Fibroblast of skin of left quadriceps (primary cell): ENCODE measurements at places on chromosomes 11 and 22.

DNA sequence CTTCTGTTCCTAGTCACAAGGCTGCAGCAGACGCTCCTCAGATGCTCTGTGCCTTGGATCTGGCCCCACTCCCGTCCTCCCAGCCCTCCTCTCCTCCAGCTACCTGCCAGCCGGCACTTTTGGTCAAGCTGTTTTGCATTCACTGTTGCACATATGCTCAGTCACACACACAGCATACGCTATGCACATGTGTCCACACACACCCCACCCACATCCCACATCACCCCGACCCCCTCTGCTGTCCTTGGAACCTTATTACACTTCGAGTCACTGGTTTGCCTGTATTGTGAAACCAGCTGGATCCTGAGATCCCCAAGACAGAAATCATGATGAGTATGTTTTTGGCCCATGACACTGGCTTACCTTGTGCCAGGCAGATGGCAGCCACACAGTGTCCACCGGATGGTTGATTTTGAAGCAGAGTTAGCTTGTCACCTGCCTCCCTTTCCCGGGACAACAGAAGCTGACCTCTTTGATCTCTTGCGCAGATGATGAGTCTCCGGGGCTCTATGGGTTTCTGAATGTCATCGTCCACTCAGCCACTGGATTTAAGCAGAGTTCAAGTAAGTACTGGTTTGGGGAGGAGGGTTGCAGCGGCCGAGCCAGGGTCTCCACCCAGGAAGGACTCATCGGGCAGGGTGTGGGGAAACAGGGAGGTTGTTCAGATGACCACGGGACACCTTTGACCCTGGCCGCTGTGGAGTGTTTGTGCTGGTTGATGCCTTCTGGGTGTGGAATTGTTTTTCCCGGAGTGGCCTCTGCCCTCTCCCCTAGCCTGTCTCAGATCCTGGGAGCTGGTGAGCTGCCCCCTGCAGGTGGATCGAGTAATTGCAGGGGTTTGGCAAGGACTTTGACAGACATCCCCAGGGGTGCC, 109.8 kb downstream of the BCR start:
- peak; percentile 5 for DNase-seq

GRCh38 chr22:38758276-38758945, 2.6 kb upstream of the SUN2 start:
- no peak for DNase-seq

DNA sequence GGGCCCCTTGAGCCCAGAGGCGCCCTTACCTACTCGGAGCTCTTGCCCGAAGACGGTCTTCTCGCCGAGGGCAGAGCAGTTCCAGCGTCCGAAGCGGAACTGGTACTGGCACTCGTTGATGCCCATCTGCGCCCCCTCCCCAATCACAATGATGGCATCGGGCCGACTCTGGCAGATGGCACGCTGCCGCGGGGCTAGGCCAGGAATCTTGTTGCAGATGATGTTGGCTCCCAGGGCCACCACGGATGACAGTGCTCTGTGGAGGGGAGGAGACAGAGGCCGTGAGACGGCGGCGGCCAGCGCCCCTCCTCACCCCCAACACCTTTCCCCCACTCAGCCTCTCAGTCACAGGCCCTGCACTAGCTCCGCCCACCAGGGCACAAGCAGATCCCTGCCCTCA, 27.1 kb downstream of the WNT7B start:
- no peak for DNase-seq

DNA sequence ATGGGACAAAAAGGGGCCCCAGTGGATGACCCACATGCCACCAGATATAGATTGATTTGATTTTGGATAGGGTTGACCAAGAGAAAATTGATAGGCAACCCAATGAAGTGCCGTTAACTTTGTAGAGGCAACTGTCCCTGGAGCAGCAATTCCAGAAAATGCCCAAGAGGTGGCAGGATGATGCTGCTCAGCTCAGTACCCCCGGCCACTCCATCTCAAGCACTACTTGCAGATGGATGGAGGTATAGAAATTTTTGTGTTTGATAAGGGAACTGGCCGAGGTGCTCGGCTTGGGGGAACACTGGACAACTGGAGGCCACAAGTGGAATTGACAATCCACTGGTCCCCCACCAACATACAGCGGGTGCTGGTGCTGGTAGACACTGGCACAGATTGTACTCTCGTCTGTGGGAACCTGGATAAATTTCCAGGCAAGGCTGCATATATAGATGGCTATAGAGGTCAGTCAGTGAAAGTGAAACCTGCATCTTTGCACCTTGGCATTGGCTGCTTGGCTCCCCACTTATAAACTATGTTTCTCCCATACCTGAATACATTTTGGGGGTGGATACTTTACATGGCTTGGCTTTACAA, 86.3 kb downstream of the CCDC83 start:
- peak; percentile 21 for DNase-seq

GRCh38 chr22:50012211-50013181, at the start of gene IL17REL:
TSS of gene IL17REL (minus strand) at chr22:50012765. CDS start at chr22:50012646, 119 bp downstream.
- DNase-seq = no peak

DNA sequence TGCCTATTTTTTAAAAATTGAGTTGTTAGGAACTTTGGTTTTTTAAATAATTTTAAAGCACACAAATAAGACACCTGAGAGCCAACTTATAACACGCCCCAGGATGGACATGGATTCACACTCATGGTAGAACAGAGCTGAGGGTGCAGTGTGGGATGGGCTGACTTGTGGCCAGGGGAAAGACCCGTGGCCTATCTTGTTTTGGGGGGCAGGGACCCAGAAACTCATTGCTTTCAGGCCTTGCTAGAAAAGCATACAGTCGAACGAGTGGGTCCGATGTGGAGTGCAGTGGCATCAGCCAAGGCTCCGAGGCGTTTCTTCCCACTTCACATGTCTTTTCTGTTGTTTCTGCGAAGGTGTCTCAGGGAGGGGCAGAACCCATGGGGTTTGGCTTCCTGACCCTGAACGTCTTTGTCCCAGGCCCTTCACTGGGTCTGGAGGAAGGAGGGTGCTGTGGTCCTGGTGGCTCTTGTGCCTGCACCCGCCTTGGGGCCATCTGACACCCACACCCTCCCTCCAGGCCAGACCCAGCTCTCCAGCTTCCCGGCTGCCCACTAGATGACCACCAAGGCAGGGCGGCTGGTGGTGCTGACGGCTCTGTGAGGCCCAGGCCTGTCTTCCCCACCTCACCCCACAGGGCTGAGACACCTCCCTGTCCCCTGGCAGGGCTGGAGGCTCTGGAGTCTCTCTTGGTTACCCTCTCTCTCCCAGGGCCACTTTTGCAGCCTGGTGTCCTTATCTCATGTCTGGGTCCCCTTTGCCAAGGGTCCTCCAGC, 120.8 kb downstream of the KCNQ1 start:
- no peak for DNase-seq

DNA sequence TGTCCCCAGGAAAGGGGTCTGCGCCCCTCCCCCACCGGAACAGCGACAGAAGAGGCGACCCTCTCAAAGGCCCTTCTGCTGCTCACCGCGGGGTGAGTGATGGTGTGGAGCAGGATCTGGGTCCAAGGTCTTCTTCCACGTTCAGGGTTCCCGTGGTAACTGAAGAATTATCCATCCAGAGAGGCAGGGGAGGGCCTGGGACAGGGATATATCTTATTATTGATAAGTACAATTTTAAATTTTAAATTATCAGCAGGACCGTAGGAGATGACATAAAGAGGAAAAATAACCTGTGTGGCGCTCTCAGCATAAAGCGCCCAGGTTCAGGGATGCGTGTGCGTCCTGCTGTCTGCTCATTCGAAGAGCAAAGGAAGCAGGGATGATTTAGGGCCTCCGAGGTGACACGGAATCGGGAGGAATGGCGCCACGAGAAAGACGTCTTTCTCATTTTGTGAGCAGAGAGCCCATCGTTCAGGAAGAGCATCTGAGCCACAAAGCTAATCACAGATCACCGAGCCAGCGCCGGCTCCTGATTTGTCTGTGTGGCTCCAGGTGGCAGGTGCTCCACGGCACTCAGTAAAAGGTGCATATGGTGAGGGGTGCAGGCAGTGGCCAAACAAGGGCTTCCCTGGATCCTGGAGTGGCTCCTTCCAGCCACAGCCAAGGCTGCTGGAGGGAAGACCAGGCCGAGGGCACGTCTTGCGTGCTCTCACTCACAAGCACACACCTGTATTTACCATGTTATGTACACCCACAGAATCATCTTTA, 19.3 kb downstream of the KRTAP5-5 start:
- DNase-seq = no peak

DNA sequence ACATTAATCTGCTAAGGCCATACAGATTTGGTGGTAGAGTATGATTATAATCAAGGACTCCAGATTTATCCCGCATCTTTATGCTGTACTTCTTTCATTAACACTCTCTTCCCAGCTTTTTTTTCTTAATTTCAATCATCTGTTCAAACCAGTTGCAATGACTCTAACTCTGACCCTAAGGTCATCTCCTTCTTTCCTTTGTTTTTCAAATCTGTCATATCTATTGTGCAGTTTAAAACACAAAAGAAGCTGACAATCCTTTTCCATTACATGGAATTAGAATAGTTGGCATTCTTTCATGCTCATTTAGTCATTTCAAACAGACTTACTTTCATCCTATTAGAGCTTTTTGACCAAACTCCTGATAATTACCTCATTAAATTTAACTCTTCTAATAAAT, 53.6 kb upstream of the GRM5 start:
- DNase-seq = no peak

DNA sequence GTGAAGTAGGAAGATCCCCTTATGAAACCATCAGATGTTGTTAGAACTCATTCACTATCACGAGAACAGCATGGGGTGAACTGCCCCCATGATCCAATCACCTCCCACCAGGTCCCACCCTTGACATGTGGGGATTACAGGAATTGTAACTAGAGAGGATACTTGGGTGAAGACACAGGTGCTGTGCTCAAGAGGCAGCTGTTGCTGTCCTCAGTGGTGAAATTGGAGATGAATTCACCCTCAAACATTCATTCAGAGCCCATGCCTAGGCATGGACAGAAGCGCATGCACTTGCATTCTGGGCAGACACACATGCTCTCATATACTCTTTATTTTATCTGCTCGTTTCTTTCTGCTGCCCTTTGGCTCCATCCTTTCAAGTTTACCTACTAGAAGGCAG, 385.0 kb downstream of the INSC start:
- DNase-seq = no peak
